ENCODE measurements at places on chromosomes 6 and 20.

DNA sequence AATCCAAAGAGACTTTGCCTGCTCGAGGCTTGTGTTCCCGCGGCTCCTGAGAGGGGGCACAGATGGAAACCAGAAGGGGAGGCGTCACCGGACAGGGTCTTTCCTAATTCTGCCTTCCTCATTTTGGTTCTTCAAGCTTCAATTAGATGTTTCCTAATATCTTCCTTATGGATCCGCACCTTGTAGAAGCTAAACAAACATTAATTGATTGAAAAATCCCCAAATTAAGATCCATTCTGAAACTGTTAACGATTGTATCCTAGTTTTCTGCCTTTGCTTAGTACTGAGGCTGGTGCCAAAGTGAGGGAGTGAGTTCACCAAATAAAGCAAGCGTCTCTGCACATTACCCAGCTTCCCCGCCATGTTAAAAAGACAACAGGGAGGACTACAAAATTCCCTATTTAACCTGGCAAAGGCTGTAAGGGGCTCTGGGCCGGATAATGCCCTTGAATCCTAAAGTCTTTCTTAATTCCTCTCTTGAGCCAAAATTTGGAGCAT is 123.2 kb downstream of the GPX5 start:
- no peak for DNase-seq

GRCh38 chr6:44983467-44984365 is 344.4 kb upstream of the RUNX2 start:
- no peak for DNase-seq

DNA sequence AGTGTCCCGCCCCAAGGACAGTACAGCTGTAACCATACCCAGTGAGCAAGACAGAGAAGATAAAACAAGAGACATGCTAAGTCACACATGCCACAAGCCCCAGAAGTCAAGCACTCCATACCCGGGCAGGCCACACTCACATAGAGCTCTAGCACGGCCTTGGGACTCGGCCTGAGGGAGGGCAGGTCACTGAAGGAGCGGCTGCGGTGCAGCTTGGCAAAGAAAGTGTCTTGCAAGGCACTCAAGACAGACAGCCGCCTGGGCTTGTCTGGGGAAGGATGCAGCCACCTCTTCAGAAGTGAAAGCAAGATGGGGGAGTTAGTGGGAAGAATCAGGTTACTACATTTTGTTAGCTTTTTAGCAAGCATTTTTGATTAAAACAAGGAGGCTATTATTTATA is 48.7 kb upstream of the ARMH2 start:
- DNase-seq = no peak

- DNase-seq = no peak
These were observed 112.8 kb upstream of the JARID2 start for GRCh38 chr6:15132854-15133670.

GRCh38 chr20:54350415-54350814 is 125.0 kb upstream of the DOK5 start:
- no peak for DNase-seq

GRCh38 chr20:13723011-13723410 is 61.7 kb downstream of the ESF1 start:
- no peak for DNase-seq

- no peak for DNase-seq
These were observed 73.5 kb downstream of the TNFRSF21 start for GRCh38 chr6:47235964-47236760.

DNA sequence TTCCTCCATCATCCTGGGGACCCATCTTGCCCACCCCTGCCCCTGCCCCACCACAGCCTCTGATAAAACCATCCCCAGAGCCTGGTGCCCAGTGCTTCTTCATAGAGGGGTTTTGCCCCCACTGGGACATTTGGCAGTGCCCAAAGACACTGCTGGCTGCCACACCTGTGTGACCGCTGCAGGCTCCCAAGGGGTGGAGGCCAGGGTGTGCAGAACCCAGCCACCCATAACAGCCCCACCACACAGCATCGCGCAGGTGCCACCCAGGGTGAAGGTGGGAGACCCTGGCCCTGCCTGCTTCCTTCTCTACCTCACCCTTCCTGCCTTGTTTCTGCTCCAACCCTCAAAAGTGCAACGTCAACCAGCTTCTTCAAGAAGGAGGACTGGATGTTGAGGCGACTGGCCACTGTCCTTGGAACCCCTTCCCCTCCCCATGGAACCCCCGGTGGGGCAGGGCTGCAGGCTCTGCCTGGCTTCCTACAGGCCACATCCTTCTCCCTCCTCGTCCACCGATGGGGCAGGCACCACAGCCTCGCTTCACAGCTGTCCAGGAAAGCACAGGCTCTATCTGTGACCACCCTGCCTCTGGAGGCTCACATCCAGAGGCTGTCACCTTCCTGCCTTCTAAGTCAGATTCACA is 79.2 kb upstream of the MPC1 start:
- no peak for DNase-seq

DNA sequence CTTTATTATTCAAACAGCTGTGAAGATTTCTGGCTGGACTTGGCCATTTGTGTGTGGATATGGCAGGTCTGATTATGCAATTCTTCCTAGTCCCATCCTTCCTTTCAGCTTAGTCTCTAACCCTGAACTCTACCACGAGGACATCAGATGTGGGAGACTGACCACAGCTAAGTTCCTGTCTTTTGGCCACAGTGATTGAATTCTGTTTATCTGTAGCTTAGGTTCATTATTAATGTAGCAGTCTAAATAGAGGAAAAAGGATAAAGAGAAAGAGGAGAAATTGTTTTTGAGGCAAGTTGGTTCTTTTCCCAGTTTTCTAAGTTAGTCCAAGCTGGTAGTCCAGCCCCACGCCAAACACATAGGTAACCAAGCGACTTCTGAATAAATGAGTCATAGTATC is 598.9 kb downstream of the RFPL4B start:
- DNase-seq = no peak

- DNase-seq = no peak
These were observed 119.6 kb upstream of the EDN1 start for GRCh38 chr6:12170351-12171092.

- no peak for DNase-seq
These were observed 97.3 kb upstream of the SHLD1 start for GRCh38 chr20:5652626-5653553.

GRCh38 chr6:156808287-156808686 is 31.1 kb downstream of the ARID1B start:
- no peak for DNase-seq

- peak; percentile 85 for DNase-seq
These were observed 163.1 kb downstream of the LY86 start for GRCh38 chr6:6751619-6752023.

DNA sequence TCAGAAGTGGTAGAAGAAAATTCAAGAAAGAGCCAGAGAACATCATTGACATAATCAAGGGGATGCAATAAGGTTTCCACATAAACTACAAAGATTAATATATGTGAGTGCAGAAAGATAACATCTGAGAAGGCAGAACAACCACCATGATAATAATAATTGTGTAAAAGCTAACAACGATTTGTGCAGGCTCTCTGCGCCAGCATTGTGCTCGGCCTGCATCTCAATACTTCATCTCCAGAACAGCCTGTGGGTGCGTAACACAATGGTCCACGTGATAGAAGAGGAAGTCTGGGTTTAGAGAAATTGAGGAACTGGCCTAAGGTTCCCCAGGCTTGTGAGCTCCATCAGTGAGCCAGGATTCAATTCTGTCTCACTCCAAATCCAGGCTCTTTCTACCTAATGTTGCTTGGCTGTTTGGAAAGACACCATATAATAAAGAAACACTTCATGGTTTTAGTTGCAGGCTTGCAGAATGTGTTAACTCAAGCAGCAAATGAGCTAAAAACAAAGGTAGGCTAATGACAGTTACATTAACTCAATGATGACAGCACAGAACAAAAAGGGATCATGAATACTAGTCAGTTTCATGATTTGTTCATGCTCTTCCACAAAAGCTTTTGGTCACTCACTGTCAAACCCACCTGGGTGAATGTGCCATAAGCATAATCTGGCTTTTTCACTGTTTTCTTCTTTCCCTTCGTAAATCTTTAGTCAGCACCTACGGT is 71.2 kb downstream of the LY86 start:
- no peak for DNase-seq

GRCh38 chr6:90249034-90249433 is 47.6 kb downstream of the BACH2 start:
- DNase-seq = no peak

GRCh38 chr6:42547407-42548329 is 16.2 kb upstream of the UBR2 start:
- DNase-seq = peak; percentile 91

DNA sequence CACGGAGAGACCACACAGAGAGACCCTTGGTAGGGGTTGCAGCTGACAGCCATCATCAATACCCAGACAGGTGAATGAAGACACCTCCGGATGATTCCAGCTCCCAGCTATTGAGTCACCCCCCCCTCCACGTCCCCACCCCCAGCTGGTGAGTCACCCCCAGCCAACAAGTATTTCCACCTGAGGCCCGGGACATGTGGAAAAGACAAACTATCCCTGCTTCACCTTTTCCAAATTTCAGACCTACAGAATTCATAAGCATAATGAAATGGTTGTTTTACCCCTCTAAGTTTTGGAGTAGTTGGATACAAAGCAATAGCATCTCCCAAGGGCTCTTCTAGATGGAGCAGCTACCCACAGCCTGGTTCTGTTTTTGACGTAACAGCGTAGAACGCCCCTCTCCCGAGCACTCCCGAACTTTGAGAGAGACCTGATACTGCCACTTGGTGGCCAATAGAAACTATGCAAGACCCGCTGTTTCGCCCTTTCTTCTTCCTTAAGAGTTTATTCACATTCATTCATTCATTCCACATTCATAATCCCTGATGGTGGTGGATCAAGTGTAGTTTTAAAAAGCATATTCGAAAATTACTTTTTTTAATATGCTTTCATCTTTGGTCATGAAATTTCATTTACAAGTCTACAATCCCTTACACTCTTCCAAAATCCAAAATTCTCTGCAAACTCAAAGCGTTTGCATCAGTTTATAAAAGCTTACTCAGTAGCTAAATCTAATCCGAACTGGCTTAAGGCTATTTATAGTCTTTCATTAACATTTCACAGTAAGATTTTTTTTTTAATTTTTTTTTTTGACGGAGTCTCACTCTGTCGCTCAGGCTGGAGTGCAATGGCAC is 15.1 kb upstream of the PPP1R16B start:
- DNase-seq = no peak
